ENCODE measurements at places on chromosomes 16 and 17. TPM values are rescaled to one million over a fixed set of nuclear protein-coding genes. Genes with fewer than 3 reads are reported as not detected.
A peak's percentile ranks its signal among the peaks of the same experiment; 100 is the strongest.

PDIA2 gene
- total RNA-seq: 2.6 TPM

SCGB1C2 gene
- not detected for total RNA-seq

DNA sequence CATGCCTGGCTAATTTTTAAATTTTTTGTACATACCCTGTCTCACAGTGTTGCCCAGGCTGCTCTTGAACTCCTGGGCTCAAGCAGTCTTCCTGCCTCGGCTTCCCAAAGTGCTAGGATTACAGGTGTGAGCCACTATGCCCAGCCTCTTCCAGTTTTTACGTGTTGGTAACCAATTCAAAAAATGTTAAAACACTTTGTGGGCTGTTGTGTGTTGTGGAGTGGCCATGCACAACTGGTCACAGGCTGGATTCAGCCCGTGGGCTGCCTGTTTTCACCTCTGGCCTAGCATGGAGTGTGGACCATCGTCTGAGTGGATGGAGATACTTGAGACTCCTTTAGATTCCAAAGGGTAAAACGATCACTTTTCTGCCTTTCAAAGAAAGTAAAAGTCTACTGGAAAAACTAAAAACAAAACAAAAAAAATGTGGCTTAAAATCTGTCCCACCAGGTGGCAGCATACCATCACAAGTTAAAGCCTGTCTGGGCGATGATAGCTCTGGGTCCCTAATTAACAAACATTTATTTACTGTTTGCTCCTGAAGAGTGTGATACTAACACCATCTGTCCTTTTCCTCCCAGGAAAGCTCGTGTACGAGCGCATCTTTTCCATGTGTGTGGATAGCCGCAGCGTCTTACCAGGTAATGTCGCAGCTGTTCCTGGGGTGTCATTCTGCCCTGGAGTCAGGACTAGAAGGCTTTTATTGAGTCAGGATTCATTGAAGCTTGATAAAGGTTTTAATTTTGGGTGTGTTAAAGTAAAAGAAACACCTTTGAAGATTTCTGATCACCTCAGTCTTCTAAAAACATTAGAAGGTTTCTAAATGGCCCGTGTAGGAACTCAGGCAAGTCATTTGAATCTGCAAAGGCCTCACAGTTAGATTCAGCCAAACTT is 45.8 kb downstream of the VPS35L start:
- H3K36me3 ChIP-seq: no peaks in the 10 kb centered on the region
- no peaks in the 10 kb centered on the region for H3K4me1 ChIP-seq
- H3K27me3 ChIP-seq: no peaks in the 10 kb centered on the region
- H3K27ac ChIP-seq: no peak overlapping the region
- peak; percentile 33 for DNase-seq
- H3K4me3 ChIP-seq: no peak overlapping the region

OTOP2 gene
- total RNA-seq: 18.4 TPM

DNA sequence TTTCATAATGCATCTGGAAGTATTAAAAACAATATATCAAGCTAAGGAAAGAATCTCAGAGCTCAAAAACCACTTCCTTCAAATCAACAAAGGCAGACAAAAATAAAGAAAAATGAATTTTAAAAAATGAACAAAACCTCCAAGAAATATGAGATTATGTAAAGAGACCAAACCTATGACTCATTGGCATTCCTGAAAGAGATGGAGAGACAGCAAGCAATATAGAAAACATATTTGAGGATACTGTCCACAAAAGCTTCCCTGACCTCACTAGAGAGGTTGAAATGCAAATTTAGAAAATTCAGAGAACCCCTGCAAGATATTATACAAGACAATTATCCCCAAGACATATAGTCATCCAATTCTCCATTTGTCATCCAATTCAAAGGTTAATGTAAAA is 311.3 kb upstream of the SOX9 start:
- H3K36me3 ChIP-seq: no peaks in the 10 kb centered on the region
- H3K4me3 ChIP-seq: no peak overlapping the region
- H3K27ac ChIP-seq: no peak overlapping the region
- H3K4me1 ChIP-seq: no peaks in the 10 kb centered on the region

- H3K4me3 ChIP-seq: no peak overlapping the region
- no peaks in the 10 kb centered on the region for H3K4me1 ChIP-seq
- no peaks in the 10 kb centered on the region for H3K36me3 ChIP-seq
- DNase-seq: no peak
- H3K27ac ChIP-seq: no peak overlapping the region
Measured at GRCh38 chr17:54770836-54771235, 129.8 kb upstream of the TOM1L1 start.

NPIPA2 gene
- total RNA-seq: 6.6 TPM

GRCh38 chr17:34993031-34993430 is 12.7 kb downstream of the LIG3 start:
- no peak overlapping the region for H3K4me3 ChIP-seq
- no peaks in the 10 kb centered on the region for H3K27me3 ChIP-seq
- H3K4me1 ChIP-seq: no peaks in the 10 kb centered on the region
- DNase-seq: no peak
- peaks cover 4% of the 10 kb centered on the region for H3K36me3 ChIP-seq
- no peak overlapping the region for H3K27ac ChIP-seq

DNA sequence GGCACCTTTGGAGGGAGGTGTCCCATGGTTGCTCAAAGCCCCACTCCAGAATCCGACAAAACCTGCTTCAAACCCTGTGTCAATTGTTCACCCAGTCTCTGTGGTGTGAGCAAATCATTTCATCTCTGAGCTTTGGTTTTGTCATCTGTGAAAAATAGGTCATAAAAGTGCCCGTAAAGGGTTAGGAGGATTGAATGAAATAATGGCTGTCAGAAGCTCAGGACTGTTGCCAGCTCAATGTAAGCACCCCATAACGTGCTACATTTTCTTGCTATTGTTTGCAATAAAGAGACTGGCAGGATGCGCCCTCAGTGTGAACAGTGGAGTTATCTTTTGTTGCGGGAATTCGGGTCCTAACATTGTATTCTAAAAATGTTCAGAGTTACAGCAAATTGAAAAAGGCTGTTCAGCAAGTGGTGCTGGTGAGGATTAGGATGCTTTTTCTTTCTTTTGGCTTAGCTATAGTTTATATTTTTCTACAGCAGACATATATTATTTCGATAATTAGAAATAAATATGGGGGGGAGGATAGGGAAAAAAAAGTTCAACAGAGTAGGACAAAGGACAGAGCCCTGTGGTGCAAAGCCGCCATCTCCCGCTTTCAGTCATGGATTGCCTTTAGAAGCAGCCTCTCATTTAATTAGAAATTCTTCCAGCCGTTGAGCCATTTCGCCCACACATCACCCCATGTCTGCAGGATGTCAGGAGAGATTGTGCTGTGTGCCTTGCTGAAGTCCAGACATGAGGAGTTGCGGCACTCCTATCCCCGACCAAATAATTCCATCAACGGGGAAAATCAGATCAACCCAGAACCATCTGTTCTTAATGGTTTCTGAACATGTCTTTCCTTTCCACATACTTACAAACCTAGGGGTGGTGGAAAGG is 20.9 kb upstream of the PYY start:
- H3K4me1 ChIP-seq: no peaks in the 10 kb centered on the region
- H3K27me3 ChIP-seq: no peaks in the 10 kb centered on the region
- no peak for DNase-seq
- H3K4me3 ChIP-seq: no peak overlapping the region
- no peak overlapping the region for H3K27ac ChIP-seq

GRCh38 chr17:56774650-56775049 is 59.1 kb downstream of the C17orf67 start:
- H3K4me3 ChIP-seq: no peak overlapping the region
- H3K36me3 ChIP-seq: no peaks in the 10 kb centered on the region
- no peak for DNase-seq
- H3K27ac ChIP-seq: no peak overlapping the region
- H3K27me3 ChIP-seq: peaks cover 3% of the 10 kb centered on the region

- no peaks in the 10 kb centered on the region for H3K36me3 ChIP-seq
- H3K4me3 ChIP-seq: no peak overlapping the region
- H3K4me1 ChIP-seq: no peaks in the 10 kb centered on the region
- no peak overlapping the region for H3K27ac ChIP-seq
- H3K27me3 ChIP-seq: no peaks in the 10 kb centered on the region
Measured at GRCh38 chr16:85430523-85431421, 182.3 kb upstream of the GSE1 start.

SMARCE1 gene
- 80.9 TPM for total RNA-seq

DNA sequence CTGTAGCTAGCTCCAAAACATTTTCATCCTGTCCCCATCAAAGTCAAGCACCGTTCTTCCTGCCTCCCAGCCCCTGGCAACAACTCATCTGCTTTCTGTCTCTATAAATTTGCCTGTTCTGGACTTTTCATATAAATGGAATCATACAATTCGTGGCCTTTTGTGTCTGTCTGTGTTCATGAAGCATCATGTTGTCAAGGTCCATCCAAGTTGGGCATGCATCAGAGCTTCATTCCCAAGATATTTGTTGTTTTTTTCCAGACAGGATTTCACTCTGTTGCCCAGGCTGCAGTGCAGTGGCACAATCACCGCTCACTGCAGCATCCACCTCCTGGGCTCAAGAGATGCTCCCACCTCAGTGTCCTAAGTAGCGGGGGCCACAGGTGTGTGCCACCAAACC is 5.9 kb downstream of the SLC5A10 start:
- H3K36me3 ChIP-seq: no peaks in the 10 kb centered on the region
- no peaks in the 10 kb centered on the region for H3K4me1 ChIP-seq
- no peaks in the 10 kb centered on the region for H3K27me3 ChIP-seq
- no peak overlapping the region for H3K4me3 ChIP-seq
- no peak for DNase-seq

GRCh38 chr16:84027625-84028024 is 15.0 kb downstream of the SLC38A8 start:
- H3K4me1 ChIP-seq: no peaks in the 10 kb centered on the region
- no peak for DNase-seq
- H3K36me3 ChIP-seq: no peaks in the 10 kb centered on the region
- no peaks in the 10 kb centered on the region for H3K27me3 ChIP-seq

DNA sequence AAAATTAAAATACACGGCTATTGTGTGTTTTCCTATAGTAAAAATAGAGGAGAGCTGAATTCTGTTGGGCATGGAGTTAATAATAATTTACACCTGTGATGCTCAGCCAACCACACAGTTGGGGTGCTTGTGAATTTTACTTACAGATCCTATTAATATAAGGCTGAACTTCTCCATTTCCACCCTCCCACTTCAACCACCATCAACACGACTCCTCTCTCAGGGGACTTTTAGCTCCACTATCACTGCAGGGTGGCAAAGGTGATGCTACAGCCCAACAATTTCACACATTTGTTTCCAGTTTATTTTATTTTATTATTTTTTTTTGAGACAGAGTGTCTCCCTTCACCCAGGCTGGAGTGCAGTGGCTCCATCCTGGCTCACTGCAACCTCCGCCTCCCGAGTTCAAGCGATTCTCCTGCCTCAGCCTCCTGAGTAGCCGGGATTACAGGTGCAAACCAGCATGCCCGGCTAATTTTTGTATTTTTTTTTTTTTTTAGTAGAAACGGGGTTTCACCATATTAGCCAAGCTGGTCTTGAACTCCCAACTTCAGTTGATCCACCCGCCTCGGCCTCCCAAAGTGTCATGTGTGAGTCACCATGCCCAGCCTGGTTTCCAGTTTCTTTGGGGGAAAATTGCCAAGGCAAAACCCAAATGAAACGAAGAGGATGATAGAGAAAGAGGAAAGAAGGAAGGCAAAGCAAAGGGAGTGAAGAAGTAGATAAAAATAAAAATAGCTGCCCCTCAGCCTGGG is 57.9 kb downstream of the GNA13 start:
- H3K36me3 ChIP-seq: no peaks in the 10 kb centered on the region
- no peak overlapping the region for H3K27ac ChIP-seq
- no peaks in the 10 kb centered on the region for H3K27me3 ChIP-seq
- H3K4me1 ChIP-seq: no peaks in the 10 kb centered on the region

DNA sequence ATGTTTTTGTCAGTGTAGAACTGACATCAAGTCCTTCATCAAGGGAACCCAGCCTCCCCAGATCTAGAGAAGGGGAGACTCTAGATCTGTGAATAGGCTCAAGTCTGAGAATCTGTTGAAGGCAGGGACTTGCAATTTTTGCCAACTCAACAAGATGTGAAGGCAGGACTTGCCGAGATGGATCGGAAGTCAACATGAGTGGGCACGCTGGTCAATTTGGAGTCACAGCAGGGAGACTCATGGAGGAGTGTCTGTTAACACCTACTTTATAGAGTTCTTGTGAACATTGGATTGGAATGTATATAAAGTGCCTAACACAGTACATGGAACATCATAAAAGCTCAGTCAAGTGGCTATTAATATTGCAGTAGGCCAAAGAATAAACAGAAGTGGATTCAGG is 10.0 kb downstream of the ZNF689 start:
- DNase-seq: no peak
- H3K36me3 ChIP-seq: peaks cover 4% of the 10 kb centered on the region
- H3K27ac ChIP-seq: no peak overlapping the region
- no peaks in the 10 kb centered on the region for H3K27me3 ChIP-seq
- H3K4me1 ChIP-seq: no peaks in the 10 kb centered on the region
